ENCODE measurements at places on chromosomes 12 and 14. TPM values are rescaled to one million over a fixed set of nuclear protein-coding genes. Genes with fewer than 3 reads are reported as not detected.
A peak's percentile ranks its signal among the peaks of the same experiment; 100 is the strongest.

GRCh38 chr14:33218026-33218425 lies 279.3 kb downstream of the NPAS3 start:
- no peak for DNase-seq

LUM gene
- not detected for total RNA-seq

PIGH gene
- 9.2 TPM for total RNA-seq

KRT85 gene
- not detected for total RNA-seq

DNA sequence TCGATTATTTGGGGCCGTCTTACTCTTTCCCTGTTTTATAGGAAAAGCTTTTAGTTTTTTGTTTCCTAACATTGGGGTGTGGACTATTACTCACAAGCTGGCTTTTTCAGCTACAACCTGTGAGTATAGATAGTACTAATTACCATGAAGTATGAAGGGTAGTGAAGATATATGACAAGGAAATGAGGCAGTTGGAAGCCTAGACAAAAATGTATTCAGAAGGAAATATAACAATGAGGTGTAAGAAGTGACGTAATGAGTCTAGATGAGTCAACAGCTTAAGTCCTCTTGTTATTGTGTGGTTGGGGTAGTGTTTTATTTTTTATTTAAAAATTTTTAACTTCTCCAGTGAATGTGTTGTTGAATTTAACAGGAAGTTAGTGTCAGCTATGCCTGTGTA lies 804.5 kb downstream of the NRXN3 start:
- DNase-seq: peak; percentile 82

DNA sequence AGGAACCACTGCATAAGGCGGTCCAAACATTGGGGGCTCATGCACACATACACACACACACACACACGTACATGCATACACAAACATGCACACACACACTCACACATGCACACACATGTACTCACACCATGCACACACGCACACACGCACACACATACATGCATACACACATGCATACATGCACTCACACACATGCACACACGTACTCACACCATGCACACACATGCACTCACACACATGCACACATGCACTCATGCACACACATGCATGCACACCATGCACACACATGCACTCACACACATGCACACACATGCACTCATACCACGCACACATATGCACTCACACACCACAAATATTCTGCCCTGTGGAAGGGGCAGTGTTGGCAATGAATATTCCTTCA lies 22.1 kb downstream of the OAS2 start:
- DNase-seq: no peak

OASL gene
- 0.25 TPM for total RNA-seq

AICDA gene
- total RNA-seq: not detected

DDX23 gene
- 67.6 TPM for total RNA-seq

PRH2 gene
- total RNA-seq: not detected

DNA sequence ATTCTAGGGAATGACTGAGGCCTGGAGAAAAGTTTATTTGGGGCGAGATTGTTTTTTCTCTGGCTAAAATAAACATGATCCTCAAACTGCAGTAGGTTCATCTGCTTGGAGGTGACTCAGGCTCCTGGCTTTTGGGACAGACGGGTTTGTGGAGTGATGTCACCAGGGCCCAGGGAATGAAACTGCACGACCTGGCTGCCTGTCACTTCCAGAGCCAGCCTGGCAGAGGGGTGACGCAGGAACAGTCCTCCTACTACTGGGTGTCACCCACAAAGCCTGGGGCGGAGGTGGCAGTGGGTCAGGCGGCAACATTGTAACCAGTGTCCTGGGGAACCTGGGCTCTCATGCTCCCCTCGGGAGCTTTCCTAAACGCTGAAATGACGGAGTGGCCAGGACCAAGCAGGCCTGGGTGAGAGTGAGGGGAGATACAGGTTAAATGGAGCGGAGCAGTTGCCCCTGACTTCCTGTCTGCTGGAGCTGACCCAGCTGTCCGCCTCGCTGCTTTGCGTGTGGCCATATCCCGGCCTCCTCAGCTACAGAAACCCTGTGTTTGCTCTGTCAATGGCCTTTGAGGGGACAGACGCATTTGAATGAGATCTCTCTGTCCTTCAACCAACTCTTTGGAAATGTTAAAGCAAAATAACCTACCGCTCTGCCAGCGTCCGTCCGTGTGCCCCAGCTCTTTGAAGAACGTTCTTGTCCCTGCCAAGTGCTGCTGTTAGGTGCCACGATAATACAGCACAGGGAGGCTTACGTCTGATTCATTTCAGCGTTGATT lies 6.5 kb downstream of the HIP1R start:
- peak; percentile 42 for DNase-seq

DNA sequence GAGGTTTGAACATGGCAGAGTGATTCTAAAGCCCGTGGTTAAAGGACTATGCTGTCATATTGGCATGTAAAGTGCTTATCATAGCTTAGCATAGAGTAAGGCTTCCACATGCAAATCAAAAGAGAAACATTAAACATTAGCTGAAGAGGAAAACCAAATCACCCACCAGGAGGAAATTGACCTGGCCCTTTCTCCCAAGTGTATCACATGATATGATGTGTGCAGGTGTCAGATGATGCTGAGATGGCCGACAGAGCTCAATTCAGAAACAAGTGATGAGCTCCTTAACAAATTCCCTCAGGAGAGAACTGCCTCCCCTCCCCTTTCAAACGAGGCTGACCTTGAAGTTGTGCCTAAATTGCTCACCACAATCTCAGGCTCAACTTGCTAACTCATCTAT lies 217.1 kb upstream of the BTG1 start:
- DNase-seq: no peak

GRCh38 chr12:21324551-21324950 lies 10.2 kb downstream of the SLCO1A2 start:
- DNase-seq: no peak

ASB8 gene
- total RNA-seq: 15.6 TPM

SDR9C7 gene
- not detected for total RNA-seq

RFLNA gene
- total RNA-seq: under 0.01 TPM

MUCL1 gene
- total RNA-seq: not detected

GRCh38 chr12:96194971-96195844 lies 1.0 kb downstream of the ELK3 start:
- DNase-seq: no peak

DNA sequence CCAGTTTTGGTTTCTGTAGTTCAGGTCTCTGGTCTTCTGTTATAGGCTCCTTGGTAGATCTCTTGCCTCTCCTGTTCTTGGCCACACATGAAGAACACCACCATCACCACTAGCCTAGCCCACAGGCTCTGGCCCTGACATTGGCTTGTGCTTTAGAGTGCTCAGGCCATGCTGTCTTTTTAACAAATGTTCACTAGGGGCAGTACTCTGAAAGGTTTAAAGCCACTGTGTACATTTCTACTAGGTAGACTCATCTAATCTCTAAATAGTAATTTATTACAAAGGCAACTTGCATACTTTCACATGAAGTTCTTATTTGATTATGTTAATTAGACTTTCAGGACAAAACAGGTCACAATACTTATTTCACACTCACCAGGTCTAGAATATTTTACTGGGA lies 38.3 kb downstream of the PDE6H start:
- DNase-seq: no peak
